ENCODE measurements at places on chromosomes 1 and 21.

DNA sequence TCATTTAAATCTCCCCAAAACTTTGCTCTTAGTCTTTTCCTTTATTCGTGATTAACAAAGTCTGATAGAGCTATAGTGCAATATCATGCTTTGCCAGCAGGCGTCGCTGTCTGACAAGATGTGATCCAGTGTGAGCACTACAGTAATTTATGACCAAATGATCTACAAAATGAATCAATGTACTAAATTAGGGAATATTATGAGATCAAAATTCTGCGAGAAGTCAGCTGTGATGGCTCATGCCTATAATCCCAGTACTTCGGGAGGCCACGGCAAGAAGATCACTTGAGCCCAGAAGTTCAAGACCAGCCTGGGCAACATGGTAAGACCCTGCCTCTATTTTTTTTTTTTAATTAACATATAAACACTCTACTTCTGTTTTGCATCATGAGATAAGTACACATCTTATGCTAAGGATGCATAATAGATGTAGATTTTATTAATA is 3.6 kb upstream of the SPSB1 start:
- DNase-seq, result no peak

GRCh38 chr1:2088458-2088857 is 38.2 kb downstream of the PRKCZ start:
- DNase-seq, result no peak

DNA sequence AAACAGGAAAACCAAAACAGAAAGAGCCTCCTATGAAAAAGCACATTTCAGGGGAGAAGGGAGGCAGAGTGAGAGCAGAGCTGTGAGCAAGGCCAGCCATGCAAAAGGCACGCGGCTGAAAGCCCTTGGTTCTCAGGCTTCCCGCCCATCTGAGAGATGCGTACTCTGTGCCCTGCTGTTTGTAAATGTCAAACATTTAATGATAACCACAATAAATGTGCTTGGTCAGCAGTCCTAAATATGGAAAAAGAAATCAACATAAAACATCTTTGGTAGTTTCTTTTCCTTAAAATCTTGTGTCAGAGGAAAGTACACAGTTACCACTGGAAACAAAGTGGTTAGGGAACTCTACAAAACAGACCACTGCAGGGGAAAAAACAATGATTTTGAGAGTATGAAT is 283.1 kb downstream of the DSCAM start:
- no peak for DNase-seq

GRCh38 chr1:36988741-36989193 is 45.5 kb downstream of the GRIK3 start:
- no peak for DNase-seq

DNA sequence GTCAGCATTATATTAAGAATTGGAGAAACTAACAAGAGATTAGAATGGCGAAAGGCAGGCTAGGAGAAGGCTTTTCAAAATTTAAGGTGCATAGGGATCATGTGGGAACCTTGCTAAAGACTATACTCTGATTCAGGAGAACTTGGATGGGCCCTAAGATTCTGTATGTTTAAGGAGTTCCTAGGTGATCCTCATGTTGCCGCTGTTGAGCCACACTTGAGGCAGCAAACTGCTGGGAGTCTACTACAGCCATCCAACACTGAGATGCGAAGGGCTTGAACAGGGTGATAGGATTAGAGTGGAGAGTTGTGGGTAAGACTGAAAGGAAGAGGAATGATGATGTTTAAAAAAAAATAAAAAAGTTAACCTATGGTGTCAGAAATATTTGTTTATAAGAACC is 1013.2 kb downstream of the MRPL39 start:
- no peak for DNase-seq

GRCh38 chr1:11654137-11654938 is at the start of the genes FBXO2 and FBXO44:
FBXO2 (minus strand) TSS chr1:11654429; CDS start chr1:11654340, 89 bp downstream.
FBXO44 (plus strand) TSS chr1:11654877; CDS start chr1:11655836, 959 bp downstream.
- no peak for DNase-seq

- no peak for DNase-seq
These were observed 35.5 kb upstream of the HHAT start for GRCh38 chr1:210293171-210293607.

GRCh38 chr1:109592916-109593315 is 26.5 kb downstream of the GNAT2 start:
- DNase-seq, result no peak

- no peak for DNase-seq
These were observed 128.1 kb upstream of the JUN start for GRCh38 chr1:58911841-58912499.

DNA sequence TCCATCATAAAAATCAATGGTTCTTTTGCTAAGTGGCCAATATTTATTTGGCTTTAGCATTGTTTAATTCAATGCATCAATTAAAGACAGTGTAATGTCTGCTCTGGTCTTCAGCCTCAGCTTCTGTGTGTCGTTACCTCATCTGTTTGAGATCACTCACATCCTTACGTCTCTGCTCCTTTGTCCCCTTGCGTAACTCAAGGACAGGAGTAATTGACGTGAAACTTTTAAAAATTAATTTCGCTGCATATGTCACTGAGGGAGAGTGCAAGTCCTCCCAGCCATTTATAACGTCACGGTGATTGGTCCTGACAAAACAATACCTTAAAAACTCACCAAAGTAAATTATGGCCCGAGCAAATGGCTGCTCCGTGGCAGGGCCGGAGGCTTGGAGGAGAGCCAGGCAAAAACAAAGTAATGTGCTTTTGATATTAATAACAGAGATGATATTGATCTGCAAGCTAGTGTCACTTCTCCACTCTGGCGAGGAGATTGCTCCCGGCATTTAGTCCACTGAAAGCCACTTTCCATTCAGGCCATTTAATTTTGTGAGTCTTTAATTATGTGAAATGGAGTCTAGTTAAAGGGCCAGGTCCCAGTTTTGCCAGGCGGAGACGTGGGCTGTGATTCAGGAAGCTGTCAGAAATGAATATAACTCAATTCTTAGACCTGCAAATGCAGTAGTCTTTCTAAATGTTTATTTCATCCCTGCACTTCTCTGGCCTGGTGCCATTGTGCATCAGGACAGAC is 150.9 kb upstream of the POU3F1 start:
- no peak for DNase-seq

DNA sequence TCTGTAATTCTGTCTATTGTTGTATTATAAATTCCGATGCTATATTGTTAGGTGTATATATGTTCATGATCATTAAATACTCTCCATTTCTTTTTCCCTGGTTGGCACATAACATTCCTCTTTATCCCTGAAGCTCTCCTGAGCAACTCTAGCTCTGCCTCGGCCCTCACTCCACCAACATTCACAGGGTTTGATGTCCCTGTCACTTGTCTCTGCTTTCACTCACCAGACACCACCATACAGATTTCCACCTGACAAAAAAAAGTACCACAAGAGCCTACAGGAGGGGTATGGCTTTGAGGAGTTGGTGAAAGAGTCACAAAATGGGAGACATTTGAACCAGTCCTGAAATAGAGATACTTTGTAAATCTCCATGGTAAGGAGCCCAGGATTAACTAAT is 8.8 kb upstream of the TSPEAR start:
- DNase-seq, result no peak

DNA sequence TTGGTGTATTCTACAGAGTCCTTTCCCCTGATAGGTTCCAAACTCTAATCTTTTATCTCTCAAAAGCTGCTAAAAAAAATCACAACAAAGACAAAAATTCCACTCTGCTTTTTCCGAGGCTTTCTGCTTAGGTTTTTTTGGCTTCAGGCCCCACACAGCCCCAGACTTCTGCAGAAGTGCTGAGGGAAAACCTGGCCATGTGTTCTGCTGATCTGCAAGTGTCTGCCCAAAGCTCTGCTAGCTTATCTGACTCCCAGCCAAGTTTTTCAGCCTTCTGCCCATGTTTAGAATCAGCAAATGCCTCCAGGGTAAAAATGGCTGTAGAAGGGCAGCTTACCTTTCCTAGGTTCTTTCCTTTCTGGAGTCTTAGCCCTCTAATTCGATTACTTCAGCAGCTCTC is 28.4 kb downstream of the DISP3 start:
- DNase-seq, result no peak

All from cortex of kidney (tissue), 1 donor.